Activated CD4-positive, alpha-beta T cell treated with anti-CD3 and anti-CD28 coated beads, Interleukin-2, amount 50 U/mL, for 4 hours (primary cell): ENCODE measurements at places on chromosomes 2 and 18.

GRCh38 chr2:72828840-72829507, 3.1 kb upstream of the EXOC6B start:
- DNase-seq = no peak

DNA sequence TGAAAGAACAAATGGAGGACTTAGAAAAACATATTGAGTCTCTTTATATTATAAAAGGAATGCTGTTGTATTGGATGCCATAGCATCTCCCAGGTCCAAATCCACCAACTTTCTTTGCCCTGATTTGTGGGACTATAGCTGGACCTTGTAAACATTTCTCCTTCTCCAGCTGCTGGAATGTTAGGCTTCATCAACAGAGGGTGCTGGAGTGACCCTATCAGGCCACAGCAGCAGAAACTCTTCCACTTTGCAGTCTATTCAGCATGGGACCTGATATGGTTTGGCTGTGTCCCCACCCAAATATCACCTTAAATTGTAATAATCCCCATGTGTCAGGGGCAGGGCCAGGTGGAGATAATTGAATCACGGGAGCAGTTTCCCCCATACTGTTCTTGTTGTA, 138.4 kb upstream of the ARL4C start:
- no peak for DNase-seq

DNA sequence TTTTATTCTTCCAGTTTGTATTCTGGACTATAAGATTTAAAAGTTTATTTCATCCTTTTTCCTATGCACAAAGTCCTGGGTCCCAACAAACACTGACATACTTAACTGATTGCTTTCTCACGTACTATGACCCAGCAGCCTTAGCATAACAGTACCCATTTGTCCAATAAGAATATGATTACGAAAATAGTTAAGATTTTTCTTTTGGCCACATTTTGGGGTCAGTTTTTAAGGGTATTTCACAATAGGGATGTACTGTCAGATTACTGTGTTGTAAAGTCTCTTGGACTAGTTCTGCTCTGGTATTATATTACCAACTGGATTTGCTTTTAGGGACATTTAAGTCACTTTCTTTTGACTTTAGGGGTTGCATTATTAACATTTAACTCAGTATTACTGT, 46.1 kb downstream of the TTC39C start:
- no peak for DNase-seq

- no peak for DNase-seq
Observed at GRCh38 chr18:28723506-28723905, 546.6 kb upstream of the CDH2 start.

DNA sequence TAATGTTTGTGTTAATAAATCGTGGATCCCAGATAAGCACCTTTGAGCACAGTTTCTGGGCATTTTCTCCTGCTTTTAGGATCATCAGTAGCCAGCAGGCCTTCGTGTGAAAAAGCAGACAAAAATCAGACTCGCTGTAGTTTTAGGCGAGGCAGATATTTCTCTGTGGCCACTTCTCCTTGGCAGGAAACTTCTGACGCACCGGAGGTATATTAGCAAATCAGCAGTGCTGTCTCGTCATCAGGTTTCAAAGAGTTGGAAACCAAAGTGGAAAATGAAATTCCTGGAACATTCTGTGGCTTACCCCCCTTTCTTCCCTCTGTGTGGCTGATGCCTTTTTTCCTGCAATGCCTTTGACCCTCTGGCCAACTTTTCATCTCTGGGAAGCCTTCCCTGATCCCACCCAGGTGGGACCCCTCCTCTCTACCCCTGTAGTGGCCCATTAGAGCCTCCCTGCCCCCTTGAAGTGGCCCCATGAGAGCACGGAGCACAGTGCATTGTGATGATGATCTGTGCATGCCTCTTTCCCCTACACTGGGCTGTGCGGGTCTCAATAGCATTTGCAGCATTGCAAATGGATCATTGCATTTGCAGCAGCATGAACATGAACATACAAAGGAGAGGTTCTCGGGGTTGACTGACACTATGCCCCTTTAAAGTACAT, 93.3 kb downstream of the RNF144A start:
- no peak for DNase-seq

GRCh38 chr2:230042195-230042594, 26.5 kb downstream of the SLC16A14 start:
- no peak for DNase-seq

- DNase-seq = no peak
Observed at GRCh38 chr2:56318147-56318546, 134.4 kb downstream of the CCDC85A start.

GRCh38 chr2:59752512-59752911, 800.9 kb downstream of the BCL11A start:
- no peak for DNase-seq

DNA sequence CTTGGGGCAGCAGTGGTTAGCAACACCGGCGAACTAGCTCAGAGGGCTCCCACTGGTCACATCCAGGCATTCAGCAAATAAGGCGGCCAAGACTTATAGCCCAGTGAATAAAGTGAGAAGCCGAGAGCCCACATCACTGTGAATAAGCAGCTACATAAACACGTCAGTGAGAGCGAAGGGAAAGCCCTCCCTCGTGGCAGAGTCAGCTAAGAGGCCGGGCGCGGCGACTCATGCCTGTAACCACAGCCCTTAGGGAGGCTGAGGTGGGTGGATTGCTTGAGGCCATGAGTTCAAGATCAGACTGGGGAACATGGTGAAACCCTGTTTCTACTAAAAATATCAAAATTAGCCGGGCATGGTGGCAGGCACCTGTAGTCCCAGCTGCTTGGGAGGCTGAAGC, 5.2 kb downstream of the D2HGDH start:
- peak; percentile 58 for DNase-seq

- DNase-seq = no peak
Observed at GRCh38 chr2:204051984-204052556, 115.5 kb downstream of the ICOS start.

DNA sequence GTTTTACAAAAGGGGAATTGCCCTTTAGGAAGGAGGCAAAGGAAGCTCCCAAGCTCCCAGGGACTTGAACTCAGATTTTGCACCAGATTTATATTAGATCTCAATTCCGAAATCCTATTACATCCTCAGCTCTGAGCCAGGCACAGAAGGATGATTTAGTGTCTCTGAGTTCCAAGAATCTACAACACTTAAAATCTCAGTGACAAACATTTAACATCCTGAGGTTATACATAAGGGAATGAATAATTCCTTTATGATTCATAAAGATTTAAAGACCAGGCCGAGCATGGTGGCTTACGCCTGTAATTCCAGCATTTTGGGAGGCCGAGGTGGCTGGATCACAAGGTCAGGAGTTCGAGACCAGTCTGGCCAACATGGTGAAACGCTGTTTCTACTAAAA, 16.5 kb upstream of the SLC20A1 start:
- no peak for DNase-seq

DNA sequence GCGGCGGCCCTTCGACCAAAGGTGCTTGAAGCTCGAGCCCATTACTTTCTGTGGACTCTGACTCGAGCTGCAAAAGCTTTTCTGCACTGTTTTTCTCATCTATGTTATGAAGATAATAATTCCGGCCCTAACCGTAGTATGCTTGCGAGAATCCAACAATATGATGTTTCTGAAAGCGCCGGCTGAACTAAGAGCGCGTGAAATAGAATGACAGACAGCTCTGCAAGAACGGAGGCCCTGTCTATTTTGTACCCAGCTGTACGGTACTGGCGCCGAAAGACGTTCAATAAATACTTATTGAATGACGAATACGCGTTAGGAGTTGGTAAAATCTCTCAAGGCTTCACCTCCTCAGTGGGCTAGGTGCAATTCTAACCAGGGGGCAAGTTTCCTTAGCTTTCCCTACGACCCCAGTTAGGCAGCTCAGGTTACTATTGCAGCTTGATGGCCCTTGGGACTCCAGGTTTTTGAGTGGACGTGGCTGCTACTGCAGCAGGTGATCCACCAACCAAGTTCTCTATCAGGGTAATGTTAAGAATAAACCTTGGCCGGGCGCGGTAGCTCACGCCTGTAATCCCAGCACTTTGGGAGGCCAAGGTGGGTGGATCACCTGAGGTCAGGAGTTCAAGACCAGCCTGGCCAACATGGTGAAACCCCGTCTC, 570 bp downstream of the SCRN3 start:
- no peak for DNase-seq

DNA sequence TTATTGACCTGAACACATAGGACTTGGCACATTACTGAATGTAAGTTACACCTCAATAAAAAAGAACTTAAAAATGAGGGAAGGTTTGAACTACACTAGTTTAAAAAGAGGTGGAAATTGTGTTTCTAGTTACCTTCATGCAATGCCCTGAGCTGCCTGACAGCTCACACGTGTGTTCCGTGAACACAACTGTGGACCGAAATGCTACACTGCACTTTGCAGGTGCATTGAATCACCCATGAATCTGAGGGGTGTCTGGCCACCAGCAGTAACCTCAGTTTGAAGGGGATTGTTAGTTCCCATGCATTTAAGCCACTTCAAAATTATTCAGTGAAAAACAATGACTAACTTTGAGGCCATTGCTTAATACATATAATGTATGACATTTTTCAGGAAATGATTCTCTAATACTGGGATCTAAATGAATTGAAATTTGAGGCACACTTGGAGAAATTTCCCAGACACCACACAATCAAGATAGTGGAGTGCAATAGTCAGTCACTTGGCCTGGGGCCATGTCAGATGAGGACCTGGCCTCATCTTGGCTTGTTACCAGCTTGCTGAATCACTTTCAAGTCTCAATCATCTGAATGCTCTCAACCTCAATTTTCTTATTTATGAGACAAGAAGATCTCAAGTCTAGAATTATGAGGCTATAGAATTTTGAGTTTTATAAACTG, 59.3 kb downstream of the MYL12B start:
- DNase-seq = no peak

GRCh38 chr2:220320326-220320725, 692.9 kb downstream of the SLC4A3 start:
- DNase-seq = no peak

DNA sequence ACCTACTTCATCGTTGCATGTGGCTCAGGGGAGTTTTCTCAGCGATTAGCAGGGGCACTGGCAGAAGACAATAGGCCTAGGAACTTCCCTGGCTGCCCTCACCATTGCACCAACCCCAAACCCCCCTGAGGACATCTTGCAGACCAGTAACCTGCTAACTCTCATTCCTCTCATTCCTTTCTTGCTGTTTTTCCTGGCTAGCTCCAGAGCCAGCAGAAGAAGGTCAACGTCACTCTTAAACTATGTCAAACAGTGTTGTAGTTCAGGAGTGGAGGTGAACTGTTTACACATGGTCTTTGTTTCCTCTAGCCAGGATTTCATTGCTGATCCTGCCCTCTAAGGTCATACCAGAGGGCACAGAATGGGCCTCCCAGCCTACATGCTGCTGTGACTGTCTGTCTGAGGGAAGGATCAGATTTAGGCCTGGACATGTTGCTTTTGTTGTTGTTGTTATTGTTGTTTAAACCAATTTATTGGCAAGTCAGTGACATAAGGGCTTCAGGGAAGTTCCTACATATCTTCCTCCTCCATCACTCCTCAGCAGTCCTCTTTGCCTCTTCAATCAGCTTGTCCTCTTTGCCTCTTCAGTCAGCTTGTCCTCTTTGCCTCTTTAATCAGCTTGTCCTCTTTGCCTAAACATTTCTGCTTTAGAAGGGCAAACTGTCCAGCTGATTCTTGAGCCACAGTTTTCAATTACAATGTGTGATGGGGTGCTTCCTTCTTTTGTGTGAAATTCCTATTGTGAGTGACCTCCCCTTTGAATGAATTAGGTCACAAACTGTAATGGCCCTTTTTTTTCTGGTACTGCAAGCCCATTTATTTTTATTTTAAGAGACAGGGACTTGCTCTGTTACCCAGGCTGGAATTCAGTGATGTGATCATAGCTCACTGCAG, 471.9 kb upstream of the TNP1 start:
- DNase-seq = no peak

- no peak for DNase-seq
Observed at GRCh38 chr2:72999729-73000725, 71.5 kb downstream of the SFXN5 start.

- no peak for DNase-seq
Observed at GRCh38 chr2:182098648-182099047, 113.0 kb downstream of the PPP1R1C start.

DNA sequence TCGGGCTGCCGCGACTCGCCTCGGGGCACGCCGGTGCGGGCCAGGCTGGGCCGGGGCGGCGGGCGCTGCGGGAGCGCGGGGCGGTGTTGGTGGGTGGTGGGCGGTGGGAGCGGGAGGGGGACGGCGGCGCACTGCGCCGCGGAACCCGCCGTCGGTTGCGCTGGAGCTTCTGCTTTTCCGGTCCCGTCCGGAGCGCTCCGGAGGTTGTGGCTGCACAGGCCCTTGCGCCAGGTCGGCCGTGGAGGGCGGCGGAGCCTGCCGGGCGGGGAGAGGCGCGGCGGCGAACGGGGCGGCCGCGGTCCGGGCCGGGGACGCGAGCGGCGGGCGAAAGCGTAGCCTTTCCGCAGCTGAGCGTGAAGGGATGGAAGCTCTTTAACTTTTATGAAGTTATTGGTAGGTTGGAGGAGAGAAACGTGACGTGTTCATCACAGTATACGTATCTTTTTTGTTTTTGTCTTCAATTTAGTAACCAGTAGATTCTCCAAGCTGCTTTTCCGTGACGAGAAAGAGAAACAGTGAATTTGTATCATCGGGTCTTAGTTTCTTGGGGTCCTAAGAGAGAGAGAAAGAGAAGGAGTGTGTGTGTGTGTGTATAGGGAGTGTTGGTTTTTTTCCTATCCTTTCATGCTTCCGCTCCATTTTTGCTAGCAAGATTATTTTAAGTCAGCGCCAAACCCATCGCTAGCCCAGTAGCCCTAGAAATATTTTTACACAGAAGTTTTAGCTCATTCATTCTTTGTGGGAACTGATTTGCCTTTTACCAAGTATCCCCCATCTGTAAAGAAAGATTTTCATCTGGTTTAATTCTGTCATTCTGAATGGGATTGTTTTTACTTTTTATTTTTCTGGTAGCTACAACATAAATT, 535 bp downstream of the ATG4B start:
- DNase-seq = peak; percentile 36

DNA sequence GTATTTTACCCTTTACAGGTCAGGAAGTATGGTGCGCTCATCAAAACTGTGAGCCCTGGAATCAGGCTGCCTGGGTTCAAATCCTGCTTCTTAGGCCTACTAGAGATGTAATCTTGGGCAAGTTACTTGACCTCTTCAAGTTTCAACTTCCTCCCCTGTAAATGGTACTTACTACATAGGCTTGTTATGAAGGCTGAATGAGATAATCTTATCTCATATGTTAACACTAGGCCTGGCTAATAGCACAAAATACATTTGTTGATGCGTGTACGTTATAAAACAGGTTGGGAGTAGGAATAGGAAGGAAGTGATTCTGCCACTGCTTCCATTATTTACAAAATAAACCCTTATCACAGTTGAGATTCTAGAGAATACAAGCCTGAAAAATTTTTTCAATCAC, 1.7 kb upstream of the RFTN2 start:
- no peak for DNase-seq

DNA sequence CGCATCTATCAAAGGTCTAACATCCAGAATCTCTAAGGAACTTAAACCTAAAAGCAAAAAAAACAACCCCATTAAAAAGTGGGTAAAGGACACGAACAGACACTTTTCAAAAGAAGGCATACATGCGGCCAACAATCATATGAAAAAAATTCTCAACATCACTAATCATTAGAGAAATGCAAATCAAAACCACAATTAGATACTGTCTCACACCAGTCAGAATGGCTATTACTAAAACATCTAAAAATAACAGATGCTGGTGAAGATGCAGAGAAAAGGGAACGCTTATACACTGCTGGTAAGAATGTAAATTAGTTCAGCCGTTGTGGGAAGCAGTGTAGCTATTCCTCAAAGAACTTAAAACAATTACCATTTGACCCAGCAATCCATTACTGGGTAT, 38.0 kb downstream of the PPP3R1 start:
- no peak for DNase-seq

GRCh38 chr2:144518748-144519596, 947 bp downstream of the ZEB2 start:
- DNase-seq = no peak

- DNase-seq = no peak
Observed at GRCh38 chr2:85073033-85073432, 60.2 kb upstream of the TCF7L1 start.
